ENCODE measurements at places on chromosomes 13 and 19.

GRCh38 chr19:5099701-5100221, 130.8 kb downstream of the KDM4B start:
- DNase-seq: no peak

DNA sequence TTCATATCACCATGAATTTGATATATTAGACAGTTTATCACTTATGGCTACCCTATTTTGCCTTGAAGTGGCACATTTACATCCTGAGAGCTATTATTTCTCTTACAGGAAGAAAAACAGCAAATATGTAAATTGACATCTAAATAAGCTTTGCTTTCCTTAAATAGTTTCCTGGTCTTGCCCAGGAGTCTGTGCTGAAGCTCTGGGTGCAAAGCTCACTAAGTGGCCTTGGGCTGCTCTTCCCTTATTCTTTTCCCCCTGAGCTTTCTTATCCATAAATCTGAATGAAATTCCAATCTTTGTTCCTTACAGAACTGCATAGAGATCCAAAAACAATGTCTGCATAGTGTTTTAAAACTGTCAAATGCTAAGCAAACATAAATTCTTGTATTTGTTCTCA, 56.3 kb downstream of the TNFSF13B start:
- DNase-seq: no peak

GRCh38 chr13:89011615-89012014, 1340.4 kb downstream of the SLITRK5 start:
- no peak for DNase-seq

DNA sequence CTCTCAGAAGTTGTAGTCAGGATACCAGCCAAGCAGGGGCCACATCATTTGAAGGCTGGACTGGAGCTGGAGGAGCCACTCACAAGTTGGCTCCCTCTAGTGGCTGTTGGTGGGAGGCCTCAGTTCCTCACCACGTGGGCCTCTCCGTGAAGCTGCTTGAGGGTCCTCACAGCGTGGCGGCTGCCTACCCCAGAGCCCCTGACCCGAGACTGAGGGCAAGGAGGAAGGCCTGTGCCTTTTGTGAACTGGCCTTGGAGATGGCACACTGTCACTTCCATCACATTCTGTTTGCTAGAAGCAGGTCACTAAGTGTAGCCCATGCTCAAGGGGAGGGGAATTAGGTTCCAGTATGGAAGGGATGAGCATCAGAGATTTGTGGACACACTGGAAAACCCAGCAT, 14.6 kb downstream of the GNA11 start:
- DNase-seq: peak; percentile 45

DNA sequence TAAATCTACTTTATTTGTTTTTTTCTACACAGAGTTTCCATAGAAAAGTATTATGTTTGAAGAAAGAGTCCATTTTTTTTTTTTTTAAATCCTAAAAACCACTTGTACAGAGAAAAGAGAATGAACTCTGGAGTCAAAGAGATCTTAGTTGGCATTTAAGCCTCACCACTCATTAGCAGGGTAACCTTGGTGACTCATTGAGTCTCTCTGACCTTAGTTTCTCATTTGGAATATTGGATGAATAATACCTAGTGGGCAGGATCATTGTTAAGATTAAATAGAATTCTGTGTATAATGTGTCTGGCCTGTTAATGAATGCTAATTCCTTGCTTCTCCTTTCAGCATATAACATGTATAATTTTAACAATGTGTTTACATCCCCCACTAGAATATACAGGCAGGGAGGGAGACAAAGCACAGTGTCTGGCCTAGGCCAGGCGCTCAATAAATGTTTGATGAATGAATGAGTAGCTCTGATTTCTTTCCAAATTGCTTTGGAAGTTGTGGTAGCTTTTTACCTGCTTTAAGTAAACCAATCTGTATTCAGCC, 48.7 kb upstream of the MYCBP2 start:
- DNase-seq: no peak

GRCh38 chr19:33954686-33955085, 158.0 kb downstream of the KCTD15 start:
- no peak for DNase-seq

- no peak for DNase-seq
Observed at GRCh38 chr19:18990128-18990708, 43.1 kb downstream of the SUGP2 start.

- peak; percentile 10 for DNase-seq
Observed at GRCh38 chr13:30932481-30933353, at the start of gene TEX26. Gene TEX26, plus strand, starts transcription at chr13:30932656. Its CDS starts 60 bp downstream, at chr13:30932716.

DNA sequence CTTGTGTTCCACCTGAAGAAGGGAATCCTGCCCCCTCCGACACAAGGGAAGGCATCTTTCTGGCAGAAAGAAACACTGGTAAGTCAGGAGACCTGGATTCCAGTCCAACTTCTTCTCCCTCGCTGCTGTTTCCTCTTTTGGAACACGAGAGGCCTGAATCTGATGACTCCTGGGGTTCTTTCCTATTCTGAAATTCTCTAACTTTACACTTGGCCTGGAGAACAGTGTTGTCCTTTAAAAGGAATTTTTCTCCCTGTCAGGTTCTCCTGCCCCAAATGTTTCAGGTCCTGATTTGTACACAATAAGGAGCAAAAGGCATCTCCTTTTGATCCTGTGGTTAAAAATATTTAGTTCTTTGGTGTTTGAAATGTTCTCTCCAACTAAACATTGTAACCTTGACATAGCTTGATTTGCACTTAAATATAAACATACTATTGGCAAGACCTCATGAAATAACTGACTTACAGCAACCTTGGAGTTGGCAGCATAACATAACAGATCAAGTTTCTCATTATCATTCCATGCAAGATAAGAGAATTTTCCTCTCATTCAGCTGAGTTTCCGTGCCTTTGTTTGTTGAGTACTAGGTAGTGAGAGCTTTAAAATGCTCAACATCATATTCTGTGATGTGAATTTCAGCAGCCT, 244.8 kb downstream of the COG6 start:
- peak; percentile 9 for DNase-seq

GRCh38 chr13:110819203-110820014, 95.5 kb downstream of the ANKRD10 start:
- DNase-seq: peak; percentile 52

DNA sequence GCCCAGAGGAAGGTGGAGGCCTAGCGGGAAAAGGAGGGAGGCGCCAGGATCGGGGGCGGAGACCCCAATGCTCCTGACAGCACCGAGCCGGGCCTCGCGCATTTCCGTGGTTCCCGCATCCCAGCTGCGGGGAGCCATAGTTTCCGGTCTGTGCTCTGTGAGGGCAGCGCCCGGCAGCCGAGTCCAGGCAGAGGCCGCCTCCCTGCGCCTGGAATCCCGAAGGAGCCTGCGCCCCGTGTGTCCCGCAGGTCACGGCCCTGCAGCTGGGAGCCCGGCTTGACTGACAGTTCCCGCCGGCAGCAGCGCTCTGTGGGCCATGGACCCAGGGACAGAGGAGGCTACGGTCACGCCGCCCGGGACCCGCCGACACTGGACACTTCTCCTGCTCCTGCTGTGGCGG, 74.6 kb upstream of the C13orf46 start:
- no peak for DNase-seq

DNA sequence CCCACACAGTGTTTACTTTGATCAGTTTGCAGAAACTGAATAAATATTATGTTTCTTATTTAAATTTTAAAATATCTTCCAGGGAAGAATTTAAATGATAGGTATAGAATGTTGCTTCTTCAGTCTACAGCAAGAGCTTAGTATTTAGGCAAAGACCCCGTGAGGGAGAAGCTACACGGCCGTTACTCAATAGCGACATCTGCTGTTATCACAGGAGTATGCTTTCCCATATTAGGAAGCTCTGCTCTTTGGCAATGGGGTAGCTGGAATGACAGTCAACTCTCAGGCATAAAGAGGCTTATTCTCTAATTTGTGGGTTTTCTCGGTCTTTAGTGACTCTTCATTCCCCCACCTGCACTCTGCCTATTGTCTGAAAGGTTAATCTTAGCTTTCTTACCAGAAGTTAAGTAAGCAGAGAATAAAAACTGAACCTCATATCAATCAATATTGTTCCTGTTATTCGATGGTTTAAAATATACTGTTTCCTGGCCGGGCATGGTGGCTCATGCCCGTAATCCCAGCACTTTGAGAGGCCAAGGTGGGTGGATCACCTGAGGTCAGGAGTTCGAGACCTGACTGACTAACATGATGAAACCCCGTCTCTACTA, 13.2 kb upstream of the LHFPL6 start:
- DNase-seq: peak; percentile 63
